ENCODE measurements at places on chromosomes 3 and 15.

GRCh38 chr3:193883551-193883950, 252.4 kb upstream of the HES1 start:
- DNase-seq, result no peak

- DNase-seq, result no peak
These were observed 11.9 kb downstream of the SCAMP5 start for GRCh38 chr15:75007216-75007615.

DNA sequence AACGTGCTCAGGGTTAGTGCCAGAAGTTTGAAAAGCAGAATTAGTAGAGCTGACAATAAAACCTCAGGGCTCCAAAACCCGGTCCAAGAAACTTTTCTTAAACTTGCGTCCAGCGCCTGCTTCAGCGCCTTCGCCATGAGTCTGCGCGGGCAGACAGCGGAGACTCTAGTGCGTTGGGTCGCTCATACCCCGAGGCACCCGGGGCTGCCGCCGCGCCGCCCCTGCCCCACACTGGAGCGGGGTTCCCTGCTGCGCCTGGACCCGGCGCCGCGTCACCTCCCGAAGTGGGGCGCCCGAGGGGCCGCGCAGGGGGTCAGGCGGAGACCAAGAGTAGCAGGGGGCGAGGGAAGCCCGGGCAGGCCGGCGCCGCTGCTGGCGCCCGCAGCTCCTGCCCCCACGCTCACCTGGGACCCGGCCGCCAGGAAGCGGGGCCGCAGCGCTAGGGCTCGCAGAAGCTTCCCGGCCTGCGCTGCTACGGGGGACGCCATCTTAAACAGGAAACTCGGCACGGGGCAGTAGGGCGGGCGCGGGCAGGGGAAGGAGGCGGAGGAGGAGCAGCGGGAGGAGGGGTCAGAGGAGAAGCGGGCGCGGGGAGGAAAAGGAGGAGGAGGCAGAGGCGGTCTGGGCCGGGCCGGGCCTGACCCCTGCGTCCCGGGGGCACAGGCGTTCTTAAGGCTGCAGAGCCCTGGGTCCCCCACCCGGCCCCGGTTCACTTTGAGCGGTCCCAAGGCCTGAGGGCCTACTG, at the start of gene SUCLG2:
Gene SUCLG2, minus strand, starts transcription at position 514 of the 745 bp plus-strand sequence. Its CDS starts 26 bp downstream, at position 488.
- DNase-seq, result peak; percentile 63

DNA sequence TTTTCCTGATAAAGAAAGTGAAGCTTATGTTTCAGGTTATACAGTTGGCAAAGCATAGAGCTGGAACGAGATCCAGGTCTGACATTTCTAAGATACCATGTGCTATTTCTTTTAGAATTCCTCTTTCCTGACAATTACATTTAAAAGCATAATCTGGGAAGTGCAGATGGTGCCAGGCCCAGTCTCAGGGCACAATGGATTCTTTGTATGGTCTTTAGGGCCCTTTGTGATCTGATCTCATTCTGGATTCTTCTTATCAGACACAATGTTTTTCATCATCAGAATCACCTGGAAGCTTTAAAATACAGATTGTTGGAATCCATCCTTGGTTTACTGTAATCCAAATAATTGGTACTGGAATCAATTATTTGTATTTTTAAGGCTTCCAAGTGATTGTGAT, 18.6 kb upstream of the GLCE start:
- no peak for DNase-seq

DNA sequence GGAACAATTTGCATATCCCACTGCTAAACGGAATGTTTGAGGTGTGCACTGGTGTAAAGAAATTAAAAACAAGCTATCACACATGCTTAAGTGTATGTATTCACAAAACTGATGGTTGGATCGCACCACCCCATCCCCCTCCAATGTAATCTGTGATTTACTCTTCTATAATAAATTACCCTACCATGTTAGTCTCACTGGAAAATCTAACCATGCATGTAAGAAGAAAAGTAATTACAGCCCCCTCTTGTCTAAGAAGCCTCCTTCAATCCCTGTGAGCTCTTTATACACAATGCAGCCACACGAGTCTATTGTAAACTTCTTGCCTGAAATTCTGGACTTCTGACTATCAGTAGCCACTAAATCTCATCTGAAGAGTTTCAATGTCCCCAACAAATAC, 173.6 kb downstream of the ZBTB20 start:
- DNase-seq, result no peak

- DNase-seq, result no peak
These were observed 1.0 kb upstream of the UBL7 start for GRCh38 chr15:74461847-74462511.

DNA sequence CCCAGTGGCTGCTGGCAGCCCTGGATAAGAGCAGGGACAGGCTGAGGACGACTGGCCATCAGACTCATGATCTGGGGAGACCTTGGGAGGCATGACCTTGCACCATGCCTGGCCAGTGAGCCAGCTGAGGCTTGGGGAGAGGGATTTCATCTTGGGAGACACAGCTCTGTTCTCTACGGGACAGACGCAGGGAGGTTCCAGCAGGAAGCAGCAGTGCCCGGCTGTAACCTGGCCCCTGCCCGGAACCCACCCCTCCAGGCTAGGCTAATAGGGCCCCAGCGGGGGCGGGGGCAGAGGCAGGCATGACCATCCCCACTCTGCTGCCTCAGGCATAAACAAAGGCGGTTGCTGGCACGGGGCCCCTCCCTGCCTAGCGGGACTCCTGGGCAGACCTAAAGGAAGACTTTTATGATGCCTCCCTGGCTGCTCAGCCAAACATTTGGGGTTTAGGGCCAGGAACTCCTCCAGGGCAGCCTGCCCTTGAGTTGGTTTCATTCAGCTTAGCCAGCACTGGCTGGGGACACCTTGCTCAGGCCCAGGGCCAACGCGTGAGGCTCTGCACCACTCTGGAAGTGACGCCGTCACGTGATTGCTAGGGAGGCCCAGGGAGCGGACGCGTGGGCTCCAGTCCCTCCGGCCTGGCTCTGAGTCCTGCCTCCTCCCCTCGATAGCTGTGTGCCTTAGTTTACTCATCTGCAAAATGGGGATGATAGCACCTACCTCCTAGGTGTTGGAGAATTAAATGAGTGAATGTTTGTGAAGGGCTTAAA, 27.6 kb downstream of the HDAC11 start:
- DNase-seq, result no peak

- no peak for DNase-seq
These were observed 239.3 kb downstream of the SLC9A9 start for GRCh38 chr3:143608966-143609365.

- peak; percentile 85 for DNase-seq
These were observed 5.6 kb upstream of the MECOM start for GRCh38 chr3:169668957-169669741.

GRCh38 chr3:55455915-55456314, 31.2 kb downstream of the WNT5A start:
- no peak for DNase-seq

Data from mesothelial cell of epicardium (in vitro differentiated cells).